ENCODE measurements at places on chromosomes 16 and 17.
A peak's percentile ranks its signal among the peaks of the same experiment; 100 is the strongest.

DNA sequence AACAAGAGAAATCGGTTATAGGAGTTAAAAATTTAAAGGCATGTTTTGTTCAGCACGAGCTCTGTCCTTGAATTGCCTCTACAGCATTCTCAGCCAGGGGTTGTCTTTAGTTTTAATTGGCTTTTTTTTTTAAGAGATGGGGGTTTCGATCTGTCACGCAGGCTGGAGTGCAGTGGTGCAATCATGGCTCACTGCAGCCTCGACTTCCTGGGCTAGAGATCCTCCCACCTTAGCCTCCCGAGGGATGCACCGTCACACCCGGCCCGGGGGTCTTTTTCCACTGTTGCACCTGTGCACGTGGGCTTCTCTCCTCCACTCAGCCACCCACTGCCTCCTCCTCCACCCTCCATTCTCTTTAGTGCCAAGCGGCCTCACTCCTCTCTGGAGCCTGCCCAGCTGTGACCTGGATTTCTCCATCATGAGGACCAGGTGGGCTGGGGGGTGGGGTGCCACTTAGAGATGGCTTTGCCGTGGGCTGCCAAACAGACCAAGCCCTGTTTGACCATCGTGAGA is 106.8 kb upstream of the SEC14L1 start:
- no peak for DNase-seq

DNA sequence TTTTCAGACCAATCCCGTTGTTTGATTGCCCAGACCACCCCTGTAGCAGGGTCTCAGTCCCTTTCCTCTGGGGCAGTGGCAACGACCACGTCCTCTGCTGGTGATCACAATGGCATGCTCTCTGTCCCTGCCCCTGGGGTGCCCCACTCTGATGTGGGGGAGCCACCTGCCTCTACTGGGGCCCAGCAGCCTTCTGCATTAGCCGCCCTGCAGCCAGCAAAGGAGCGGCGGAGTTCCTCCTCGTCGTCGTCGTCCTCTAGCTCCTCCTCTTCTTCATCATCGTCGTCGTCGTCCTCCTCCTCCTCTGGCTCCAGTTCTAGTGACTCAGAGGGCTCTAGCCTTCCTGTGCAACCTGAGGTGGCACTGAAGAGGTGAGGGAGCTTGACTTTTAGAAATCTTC is 9.2 kb downstream of the ELOB start:
- peak; percentile 20 for DNase-seq

DNA sequence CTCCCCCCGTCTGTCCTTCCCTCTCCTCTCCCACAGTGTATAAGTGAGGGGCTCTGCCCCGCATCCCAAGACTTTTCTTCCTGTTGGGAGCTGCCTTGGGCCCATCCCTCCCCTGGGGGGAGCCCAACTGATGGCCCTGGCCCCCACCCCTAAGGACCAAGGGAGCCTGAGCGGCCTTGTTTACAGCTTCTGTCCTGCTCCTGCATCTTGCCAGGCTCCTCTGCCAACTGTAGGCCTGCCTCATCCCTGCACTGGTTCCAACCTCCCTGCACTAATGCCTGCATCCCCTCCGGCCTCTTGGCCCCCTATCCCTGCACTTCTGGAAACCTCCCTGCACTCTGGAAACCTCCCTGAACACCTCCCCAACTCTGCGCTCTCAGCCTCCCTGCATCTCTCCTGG is 1.4 kb upstream of the PAGR1 start:
- no peak for DNase-seq

DNA sequence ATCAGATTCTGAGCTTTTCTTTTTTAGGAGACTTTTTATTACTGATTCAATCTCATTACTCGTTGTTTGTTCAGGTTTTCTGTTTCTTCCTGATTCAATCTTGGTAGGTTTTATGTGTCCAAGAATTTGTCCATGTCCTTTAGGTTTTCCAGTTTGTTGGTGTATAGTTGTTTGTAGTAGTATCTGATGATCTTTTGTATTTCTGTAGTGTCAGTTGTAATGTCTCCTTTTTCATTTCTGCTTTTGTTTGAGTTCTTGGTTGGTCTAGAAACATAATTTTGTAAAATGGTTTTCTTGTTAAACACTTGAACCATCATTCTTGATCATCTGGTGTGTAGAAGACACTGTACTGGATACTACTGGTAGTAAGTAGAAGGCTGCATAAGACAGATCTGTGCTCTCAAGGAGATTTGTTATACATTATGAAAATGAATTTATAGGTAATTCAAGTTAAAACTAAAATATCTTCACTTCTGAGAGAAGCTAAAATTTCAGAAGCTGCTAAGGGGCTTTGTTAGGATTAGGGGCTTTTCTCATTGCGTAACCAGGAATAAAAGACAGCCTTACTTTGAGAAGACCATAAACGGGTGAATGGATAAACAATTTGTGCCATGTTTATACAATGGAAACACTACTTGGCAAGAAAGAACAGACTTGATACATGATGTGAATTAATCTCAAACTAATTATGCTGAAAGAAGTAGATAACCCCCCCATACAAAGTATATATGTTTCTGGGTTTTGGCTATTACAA is 44.0 kb downstream of the NSRP1 start:
- no peak for DNase-seq

GRCh38 chr16:22628994-22629393 is 118.3 kb downstream of the NPIPB5 start:
- DNase-seq, result no peak
